CD4-positive, alpha-beta memory T cell (primary cell): ENCODE measurements at places on chromosomes 6 and 20.

DNA sequence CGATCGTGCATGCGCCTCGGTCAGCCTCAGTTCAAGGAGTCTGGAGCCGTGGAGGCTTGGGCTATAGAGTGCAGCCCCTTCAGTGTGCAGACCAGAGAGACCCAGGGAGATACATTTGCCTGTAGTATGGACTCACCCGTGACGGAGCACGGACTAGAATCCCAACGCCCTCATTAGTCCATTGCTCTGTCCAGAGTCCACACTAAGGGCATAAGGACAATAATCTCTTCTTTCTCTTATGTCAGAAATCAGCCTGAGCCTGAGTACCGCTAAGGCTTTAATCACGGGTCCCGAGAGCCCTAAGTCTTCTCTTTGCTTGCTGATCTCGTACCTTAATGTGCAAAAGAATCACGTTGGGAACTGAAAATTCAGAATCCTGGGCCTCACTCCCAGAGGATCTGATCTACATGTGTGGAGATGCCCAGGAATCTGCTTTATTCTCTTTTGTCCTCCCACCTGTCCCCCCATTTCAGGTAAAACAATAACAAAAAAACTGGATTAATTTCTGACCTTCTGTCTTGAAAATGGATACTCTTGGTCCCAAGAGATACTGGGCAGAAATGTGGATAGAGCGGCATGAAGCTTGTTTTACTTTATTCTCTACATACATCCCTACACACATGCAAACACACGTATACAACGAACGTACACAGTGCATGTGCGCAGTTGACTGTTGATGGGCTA lies 671 bp downstream of the BPHL start:
- DNase-seq = no peak

- DNase-seq = no peak
Measured at GRCh38 chr6:159807150-159807858, 7.2 kb downstream of the PNLDC1 start.

- no peak for DNase-seq
Measured at GRCh38 chr20:47850146-47850545, 64.9 kb upstream of the SULF2 start.

DNA sequence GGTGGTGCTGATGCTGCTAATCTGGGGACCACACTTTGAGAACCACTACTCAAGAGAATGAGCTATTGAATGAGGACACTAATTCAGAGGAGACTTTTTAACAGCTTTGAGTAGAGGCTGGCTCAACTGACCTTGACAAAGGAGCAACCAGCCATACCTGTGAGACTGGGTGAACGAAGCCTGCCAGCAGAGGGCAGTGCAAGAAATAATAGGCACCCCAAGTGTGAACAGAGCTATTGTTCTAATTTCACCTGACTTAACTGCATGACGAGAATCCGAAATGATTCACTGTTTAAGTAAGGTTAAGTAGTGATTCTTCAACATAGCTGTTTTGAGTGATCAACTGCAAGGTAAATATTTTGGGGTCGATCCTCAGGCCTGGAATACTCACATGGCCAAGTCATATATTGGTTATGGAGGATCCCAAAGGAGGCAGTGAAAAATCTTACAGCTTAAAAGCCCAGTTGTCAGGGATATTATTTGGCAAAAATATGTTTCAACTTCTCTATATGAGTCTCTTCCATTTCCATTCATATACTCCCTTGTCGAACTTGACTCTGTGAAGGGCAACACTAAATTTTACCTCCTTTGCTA lies 550.5 kb upstream of the MARCKS start:
- no peak for DNase-seq

GRCh38 chr6:89180112-89180511 lies 34.3 kb downstream of the PM20D2 start:
- no peak for DNase-seq

DNA sequence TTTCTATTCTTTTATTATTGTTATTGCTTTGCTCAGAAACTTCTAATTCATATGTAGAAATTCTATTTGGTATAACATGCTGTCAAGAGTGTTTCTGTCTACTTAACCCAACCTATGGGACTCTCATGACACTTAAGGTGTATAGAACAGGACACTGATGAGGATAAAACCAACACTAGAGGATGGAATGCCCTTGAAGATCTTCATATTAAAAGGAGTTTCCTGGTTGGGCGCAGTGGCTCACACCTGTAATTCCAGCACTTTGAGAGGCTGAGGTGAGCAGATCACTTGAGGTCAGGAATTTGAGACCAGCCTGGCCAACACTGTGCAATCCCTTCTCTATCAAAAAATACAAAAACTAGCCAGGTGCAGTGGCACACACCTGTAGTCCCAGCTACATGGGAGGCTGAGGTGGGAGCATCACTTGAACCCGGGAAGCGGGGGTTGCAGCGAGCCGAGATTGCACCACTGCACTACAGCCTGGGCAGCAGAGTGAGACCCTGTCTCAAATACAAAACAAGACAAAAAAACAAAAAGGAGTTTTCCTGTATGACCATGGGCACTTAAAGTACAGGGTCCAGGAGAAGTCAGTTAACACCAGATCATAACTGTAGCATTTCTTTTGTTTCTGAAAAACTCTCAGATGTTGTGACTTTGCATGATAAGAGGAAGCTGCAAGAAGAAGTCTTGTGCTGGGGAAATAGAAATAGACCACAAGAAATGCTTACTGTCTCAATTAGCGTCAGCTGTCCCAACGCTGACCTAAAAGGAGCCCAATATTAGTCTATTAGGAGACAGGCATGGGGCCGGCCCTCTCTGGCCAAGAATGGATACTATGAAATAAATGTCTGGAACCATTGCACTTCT lies 38.9 kb upstream of the CD2AP start:
- no peak for DNase-seq

- no peak for DNase-seq
Measured at GRCh38 chr6:141726248-141726647, 406.5 kb upstream of the GJE1 start.

DNA sequence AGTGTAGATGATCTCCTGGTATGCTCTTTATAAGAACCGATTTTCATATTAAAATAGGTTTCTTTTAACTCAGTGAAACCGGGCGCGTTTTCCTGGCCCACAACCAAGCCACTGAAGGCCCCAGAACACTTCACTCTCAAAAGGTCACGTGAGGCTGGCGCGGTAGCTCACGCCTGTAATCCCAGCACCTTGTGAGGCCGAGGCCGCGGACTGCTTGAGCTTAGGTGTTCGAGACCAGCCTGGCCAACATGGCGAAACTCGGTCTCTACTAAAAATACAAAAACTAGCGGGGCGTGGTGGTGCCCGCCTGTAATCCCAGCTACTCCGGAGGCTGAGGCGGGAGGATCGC lies 402 bp upstream of the TAF8 start:
- no peak for DNase-seq

GRCh38 chr6:147586044-147586443 lies 77.6 kb downstream of the SAMD5 start:
- DNase-seq = no peak

GRCh38 chr6:34468378-34468892 lies 2.6 kb downstream of the PACSIN1 start:
- DNase-seq = no peak

- no peak for DNase-seq
Measured at GRCh38 chr6:163947276-163947675, 532.8 kb downstream of the QKI start.

GRCh38 chr6:128763599-128764300 lies 119.2 kb upstream of the LAMA2 start:
- no peak for DNase-seq

DNA sequence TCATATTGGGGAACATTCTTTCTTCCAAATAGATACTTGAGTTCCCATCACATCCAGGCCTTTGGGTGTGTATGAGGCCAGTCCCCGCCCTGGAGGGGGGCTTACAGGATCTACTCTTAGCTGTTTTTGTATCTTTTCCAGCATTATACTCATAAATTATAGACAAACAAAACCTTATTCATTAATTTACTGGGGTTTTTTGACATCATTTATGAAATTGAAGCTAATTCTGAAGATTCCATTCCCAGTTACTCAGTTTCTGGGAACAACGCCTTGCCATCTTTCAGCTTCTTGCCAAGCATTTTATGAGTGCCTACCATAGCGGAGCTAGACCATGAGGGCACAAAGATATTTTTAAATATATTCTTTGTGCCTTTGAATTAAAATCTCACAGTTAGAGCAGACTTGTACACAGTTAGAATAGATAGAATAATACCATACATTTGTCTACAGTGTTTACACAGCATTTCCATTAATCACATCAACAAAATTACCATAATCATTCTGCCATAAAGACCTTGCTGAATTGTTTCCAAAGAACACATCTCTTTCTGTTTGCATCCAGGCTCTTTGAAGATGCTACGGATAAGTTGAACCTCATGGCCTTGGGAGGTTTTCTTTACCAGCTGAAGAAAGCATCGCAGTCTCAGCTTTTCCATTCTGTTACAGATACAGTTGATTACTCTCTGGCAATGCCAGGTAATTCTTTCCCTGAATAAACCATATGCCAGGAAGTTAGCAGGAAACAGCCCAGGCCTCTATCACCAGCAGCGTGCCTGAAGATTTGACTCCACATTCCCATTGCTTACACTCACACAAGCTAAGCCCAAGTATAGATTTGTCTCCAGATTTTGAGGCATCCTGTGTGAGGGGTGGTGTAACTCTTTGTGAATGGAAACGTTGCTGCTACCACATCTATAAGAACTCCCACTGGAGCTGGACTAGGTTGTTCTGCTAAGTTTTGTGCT lies 75.4 kb upstream of the PBOV1 start:
- DNase-seq = no peak

GRCh38 chr6:34195726-34196115 lies 41.0 kb upstream of the HMGA1 start:
- DNase-seq = no peak

- no peak for DNase-seq
Measured at GRCh38 chr6:154488802-154489437, 21.6 kb downstream of the CNKSR3 start.

DNA sequence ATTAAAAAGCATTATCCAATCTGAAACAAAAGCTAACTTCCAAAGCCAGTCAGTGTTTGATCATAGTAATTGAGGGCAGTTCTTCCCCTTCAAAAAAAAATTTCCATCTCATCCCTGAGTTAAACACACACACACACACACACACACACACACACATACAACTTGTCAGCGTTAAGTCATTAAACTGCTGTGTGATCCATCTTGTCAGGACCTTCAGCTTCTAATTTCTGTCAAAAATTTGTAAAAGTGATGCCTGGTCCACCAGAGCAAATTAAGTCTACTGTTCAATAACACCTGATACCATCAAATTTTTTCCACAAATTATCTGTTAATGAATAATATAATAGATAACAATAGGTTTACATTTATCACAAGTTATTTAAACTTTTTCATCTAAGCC lies 198.7 kb downstream of the GPX5 start:
- DNase-seq = no peak

DNA sequence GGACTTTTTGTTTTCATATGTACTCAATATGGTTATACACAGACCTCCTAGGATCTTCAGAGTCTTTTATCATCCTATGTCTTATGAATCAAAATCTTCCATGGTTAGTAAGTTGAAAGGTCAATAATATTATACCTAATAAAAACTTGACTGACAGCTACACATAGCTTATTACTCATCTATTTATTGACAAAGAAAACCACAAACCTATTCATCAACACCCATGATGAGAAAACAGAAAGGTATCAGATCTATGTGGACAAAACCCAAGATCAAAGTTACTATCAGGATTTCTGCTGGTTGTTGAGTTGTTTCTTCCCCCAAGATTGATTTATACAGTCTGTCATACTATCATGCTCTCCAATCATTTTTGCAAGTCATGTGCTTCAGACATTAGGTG lies 460.1 kb upstream of the MANEA start:
- DNase-seq = no peak

DNA sequence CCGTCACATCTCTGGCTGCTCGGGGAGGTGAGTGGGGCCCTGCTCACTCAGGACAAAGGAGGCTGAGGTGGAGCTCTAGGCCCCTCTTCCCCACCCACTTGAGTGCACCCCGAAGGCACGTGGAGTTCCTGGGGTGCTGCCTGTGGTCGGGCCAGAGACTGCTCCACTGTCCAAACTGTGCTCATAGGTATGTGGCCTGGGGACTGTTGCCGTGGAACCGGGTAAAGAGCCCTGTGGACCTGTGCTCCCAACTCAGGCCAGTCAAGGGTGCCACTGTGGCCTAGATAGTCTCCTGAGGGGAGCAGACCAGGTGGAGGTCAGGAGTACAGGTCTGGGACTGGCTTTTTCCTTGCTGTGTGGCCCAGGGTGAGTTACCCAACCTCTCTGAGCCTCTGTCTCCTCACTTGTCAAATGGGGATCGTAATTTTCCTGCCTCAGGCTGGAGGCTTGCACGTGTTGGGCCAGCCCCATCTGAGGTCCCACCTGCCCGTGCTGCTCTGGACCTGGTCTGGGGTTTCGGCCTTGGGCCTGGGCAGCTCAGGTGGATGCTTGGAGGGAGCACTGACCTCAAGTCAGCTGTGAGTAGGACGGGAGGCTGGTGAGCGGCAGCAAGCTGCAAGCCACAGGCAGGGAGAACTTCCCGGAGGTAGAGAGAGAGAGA lies 12.4 kb upstream of the NPBWR2 start:
- no peak for DNase-seq

DNA sequence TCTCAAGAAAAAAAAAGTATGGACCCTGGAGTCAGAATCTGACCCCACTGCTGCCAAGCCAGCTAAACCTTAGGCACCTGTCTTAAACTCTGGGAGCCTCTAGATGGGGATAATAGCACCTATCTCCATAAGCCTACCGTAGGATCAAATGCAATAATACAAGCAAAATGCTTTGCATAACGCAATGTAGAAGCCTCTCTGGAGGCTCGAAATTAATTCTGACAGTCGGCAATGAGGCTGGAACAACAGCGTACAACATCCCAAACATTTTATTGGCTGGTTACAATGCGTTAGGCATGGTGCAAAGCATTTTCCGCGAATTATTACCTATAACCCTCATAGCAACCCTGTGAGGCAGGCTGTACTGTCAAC lies 521 bp downstream of the CDK5RAP1 start:
- no peak for DNase-seq
